SW 1271 (cell line): ENCODE measurements at places on chromosomes 6 and 20.

- DNase-seq: no peak
These were observed 186.1 kb downstream of the UNC5CL start for GRCh38 chr6:40852779-40853373.

DNA sequence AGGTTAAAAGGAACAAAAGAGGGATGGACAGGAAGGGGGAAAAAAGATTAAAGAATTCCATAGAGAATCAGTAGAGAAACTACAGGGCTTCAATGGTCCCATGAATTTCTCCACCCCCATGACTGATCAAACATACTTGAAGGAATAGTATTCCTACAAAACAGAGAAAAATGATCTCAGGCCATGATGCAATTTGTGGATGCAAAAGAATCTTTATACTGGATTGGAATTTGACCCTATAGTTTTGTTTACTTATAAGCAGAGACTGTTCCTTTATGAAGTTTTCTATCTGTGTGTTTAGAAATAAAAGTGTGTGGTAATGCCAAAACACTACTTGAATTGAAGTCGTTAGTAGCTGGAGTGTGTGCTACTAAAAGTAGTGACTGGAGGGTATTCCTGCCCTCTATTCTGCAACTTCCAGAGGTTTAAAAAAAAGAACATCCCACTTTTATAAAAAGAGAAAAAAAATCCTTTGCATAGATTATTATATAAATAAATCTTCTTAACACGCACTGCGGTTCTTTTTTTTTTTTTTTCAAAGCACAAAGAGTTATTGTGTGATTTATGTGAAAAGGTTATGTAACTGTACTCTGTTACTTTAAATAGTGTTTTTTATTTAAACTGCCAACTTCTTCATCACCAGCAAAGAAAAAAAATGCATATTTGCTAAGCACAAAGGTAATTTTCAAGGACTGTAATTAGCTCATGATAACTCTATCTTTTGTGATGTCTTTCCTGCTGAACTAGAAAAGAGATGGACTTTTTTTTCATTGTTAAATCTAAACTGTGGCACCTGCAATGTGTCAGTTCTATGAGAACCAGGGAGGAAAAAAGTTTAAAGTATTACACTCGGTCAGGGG is 214.5 kb upstream of the CITED2 start:
- no peak for DNase-seq

DNA sequence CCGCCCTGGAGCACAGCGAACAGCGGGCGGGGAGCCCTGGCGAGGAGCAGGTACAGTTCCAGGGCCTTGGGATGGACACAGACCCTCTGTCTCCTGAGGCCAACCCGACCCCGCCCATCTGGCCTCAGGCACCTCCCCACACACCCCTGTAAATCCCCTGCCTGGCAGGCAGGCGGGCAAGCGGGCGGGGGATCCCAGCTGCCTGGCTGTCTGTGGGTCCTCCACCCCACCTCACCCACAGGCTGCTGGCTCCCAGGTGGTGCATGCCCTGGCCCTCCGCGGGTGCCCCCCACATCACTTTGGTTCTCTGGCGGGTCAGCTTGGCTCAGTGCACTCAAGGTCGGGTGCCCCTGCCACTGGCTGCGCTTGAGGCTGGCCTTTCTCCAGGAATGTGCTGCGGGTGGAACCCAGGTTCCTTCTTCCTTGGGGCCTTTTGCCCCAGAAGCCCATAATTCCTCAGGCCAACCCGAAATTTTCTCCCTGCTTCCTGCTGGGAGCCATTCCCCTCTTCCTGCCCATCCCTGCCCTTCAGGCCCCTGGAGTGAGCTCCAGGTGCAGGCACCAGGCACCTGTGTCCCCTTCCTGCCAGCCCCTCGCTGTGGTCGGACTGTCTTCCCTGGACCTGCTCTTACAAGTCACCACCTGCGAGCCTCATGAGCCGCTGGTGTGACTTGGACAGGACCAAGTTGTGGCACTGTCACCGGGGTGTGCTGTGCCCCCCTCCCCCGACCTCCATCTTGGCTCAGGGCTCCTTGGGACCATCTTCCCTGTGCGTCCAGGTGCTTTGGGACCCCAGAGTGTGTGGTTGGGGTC is 5.3 kb upstream of the TNFRSF6B start:
- DNase-seq: no peak

DNA sequence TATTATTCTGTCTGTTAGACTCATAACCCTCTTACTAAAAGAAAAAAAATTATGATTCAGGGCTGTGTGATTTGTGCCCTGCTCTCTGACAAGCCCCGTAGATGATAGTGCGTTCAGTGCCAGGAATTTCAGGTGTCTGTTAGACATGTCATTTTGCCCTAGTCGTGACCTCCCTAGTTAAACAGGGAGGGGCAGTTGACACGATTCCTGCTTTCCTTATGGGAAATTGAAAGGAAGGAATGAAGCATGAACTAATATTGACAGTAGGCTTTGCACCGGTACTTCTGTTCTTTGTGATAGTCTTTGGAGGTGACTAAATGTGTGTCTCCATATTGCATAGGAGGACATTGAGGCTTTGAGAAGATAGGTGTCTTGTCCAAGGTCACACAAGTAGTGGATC is 26.3 kb downstream of the RPRD1B start:
- no peak for DNase-seq

GRCh38 chr6:79756496-79756895 is 125.4 kb downstream of the SH3BGRL2 start:
- no peak for DNase-seq

- no peak for DNase-seq
These were observed 121.2 kb downstream of the THBS2 start for GRCh38 chr6:169132352-169132940.

GRCh38 chr6:131005439-131006016 is 57.5 kb downstream of the EPB41L2 start:
- no peak for DNase-seq

DNA sequence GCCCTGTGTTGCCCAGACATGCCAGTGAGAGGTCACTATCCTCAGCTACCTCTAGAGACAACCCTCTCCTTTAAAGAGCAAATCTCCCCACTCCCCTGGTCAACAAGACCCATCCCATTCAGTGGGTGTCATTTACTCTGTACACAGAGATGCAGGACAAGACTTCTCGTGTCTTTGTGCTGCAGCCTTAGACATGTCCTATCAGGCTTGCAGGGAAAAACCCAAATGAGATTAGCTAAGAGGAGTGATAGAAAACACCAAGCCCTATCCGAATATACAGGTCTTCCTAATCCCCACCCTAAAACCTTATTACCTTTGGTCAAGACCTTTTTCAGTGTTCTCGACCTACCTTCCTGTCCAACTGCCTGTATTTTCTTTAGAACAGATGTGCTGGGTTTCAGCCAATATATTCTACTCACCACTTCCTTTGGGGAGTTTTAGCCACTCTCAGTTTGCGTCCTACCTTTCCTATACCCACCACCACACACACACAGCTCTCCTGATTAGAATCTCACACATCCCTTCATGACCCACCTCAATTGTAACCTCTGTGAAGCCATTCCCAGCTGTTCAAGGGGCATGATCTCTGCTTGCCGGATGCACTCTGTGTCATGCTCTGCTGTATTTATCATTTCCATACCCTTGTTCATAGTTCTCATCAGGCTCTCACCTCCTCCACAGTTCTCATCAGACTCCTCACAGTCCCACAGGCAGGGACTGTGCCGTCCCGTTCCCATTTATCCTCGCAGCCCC is 39.7 kb downstream of the TRAM2 start:
- DNase-seq: no peak

DNA sequence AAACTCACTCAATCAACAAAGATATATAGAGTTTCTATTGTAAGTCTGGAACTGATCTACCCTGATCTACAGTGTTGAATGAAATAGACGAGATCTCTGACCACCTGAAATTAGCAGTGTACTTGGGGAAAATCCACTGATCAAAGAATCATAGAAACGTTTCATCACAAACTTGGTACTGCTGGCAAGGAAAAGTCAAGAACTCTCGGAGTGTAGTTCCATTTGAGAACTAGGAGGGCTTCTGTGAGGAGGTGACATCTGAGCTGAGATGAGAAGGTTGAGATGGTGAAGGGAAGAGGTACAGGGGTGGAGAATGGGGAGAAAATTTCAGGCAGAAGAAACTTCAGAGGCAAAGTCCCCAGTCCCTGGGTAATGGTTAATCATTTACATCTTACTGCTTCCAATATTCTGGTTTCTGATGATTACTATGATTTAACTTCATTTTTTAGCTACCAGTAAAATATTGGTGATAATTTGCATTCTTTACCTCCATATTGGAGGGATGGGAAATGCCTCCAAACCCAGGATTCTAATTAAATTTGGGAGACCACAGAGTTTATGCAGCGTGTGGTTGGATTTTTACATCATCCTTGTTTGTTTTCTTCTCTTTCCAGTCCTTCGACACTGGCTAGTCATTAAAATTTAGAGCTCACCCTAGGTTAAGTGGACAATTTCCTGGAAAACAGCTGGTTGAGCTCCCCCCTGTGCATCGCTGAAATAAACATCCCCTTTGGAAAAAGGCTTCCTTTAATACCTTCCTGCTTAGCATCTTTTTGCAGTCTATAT is 191.9 kb downstream of the BCAS1 start:
- DNase-seq: no peak

- DNase-seq: no peak
These were observed 7.7 kb upstream of the MICB start for GRCh38 chr6:31490115-31490873.

DNA sequence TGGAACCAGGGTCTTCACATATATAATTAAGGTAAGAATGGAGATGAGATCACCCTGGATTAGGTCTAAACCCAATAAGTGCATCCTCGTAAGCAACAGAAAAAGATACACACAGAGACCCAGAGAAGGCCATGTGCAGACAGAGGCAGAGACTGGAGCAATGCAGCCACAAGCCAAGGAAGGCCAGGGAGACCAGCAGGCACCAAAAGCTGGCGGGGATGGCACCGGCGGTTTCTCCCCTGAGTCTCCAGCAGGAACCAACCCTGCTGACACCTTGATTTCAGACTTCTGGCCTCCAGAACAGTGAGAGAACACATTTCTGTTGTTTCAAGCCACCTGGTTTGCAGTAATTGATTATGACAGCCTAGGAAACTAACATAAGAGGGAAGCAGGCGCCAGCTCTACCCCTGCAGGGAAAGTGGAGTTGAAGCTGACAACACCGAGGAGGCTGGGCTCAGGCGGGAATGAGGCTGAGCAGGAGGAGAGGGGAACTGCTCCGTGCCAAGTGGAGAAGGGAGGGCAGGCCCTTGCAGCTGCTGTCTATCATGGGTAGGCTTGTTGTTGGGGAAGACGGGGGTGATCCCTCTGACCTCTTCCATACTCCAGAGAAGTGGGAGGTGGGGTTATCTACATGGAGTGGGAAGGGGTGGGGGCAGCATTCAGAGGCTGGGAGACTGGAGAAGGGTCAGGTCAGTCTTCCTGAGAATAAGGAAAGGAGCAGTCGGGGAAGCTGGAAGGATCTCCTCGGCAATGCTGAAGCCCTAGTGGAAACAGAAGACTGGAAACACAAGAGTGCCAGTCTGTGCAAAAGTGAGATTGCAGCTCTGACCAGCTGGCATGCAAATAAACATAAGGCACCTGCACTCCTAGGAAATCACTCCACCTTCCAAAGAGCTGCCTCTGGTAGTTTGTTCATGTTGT is 72.7 kb downstream of the NFATC2 start:
- no peak for DNase-seq

DNA sequence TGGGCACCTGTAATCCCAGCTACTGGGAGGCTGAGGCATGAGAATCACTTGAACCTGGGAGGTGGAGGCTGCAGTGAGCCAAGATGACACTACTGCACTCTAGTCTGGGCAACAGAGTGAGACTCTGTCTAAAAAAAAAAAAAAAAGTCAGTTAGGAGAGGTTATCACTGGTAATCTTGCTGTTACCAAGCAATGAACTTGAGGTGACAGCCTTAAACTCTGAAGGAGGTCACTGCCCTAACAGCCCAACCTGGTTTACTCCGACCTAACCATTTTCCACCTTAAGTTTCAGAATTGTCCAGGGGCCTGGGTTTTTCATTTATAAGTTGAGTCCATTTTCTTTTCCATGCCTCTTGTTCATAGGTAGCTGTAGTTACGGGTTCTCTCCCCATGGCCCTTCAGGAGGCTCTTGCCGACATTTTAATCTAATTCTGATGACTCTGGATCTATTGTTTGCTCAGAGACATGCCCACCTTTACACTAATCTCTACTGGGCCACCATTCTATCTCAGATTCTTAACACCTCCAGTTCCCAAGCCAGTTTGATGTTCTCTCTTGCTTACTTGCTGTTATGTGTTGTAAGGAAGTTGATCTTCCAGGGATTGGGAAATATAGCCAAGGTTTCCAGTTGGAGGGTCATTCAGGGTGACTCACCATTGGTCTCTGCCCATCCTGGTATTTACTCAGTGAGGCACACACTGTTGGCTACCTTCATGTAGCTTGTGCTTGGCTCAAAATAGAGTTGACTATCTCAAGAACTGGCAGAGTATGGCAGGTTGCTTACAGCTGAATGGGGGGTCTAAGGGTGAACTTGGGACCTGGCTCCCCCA is 29.1 kb downstream of the SHLD1 start:
- no peak for DNase-seq

- DNase-seq: no peak
These were observed 7.5 kb downstream of the F13A1 start for GRCh38 chr6:6312901-6313441.

DNA sequence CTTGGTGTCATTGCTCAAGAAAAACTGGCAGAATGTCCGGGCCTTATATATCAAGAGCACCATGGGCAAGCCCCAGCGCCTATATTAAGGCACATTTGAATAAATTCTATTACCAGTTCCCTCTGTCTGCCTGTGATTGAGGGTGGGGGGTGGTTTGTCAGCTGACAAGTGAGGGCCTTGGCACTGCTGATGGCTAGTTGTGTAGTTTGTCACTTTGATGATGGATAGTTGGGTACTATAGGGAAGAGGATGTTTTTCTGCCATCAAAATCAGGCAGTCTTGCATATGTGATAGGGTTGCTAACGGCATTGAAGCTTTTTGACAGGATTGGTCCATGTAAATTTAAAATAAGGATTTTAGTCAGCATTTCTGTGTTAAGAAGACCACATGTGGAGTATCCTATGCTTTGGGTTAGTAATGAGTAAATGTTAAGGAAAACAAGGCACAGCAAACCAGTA is 2.5 kb downstream of the RPL10A start:
- no peak for DNase-seq

DNA sequence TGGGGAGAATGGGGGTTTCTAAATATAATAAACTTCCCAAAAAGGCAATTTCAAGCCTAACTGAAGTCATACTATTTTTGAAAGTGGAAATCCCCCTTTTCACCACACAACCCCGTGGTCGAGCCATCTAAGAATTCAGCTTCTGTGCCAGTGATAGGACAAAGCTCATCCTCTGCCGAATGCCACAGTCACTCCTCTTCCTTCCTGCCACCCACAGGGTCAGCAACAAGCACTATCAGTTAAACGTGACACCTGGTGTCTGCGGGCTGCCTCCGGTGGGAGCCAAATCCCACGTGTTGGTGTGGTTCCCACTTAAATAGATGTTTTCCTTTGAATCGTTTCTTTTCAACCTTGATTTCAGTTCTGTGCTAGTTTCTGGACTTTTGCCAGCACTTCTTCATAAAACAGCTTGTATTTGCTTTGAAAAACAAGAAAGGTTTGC is 60.7 kb downstream of the TNFAIP3 start:
- no peak for DNase-seq

- DNase-seq: no peak
These were observed 86.0 kb downstream of the GRM4 start for GRCh38 chr6:34059914-34060313.

- DNase-seq: no peak
These were observed 7.1 kb upstream of the LOC128125822 start for GRCh38 chr6:63565058-63565726.
